ENCODE measurements at places on chromosomes 1 and 21. TPM values are rescaled to one million over a fixed set of nuclear protein-coding genes. Genes with fewer than 3 reads are reported as not detected.

Gene OR10T2
- total RNA-seq = not detected

Gene LIPI
- total RNA-seq = not detected

Gene S100A1
- 2.0 TPM for total RNA-seq

Gene RGS8
- total RNA-seq = not detected

Gene TMPRSS15
- total RNA-seq = not detected

Gene NBPF4
- not detected for total RNA-seq

Gene KLF17
- not detected for total RNA-seq

Gene PAFAH2
- 20.8 TPM for total RNA-seq

Gene CFHR2
- total RNA-seq = not detected
